ENCODE measurements at places on chromosomes 13 and 19.

DNA sequence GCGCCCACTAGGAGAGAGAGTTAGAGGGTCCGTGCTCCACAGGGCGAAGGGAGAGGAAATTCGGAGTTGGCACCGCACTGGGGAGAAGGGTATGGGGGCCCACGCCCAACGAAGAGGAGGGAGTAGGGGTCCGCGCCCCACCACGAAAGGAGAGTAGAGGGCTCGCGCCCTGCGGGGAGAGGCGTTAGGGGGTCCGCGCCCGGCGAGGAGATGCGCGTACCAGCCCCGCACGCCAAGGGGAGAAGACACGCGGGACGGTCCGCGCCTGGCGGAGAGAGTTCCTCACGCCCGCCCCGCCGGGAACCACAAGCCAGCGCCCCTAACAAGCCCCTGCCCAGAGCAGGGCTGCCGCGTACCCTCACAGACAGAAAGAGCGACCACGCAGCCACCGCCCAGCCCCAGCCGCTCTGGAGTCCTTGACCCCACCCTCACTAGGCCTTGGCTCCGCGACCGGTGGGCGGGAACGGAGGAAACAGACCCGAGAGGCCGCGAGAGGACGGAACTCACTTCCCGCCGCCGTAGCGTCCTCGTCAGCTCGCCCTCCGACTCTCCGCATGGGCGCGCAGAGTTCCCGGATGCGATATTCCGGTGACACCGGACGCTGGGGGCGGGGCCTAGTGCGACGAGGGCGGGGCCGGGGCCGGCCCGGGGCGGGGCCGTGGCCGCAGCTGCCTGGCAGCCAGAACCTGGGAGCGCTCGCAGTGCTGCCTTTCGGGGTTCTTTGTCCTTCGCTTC lies 20.0 kb upstream of the ZSCAN18 start:
- no peak for DNase-seq

DNA sequence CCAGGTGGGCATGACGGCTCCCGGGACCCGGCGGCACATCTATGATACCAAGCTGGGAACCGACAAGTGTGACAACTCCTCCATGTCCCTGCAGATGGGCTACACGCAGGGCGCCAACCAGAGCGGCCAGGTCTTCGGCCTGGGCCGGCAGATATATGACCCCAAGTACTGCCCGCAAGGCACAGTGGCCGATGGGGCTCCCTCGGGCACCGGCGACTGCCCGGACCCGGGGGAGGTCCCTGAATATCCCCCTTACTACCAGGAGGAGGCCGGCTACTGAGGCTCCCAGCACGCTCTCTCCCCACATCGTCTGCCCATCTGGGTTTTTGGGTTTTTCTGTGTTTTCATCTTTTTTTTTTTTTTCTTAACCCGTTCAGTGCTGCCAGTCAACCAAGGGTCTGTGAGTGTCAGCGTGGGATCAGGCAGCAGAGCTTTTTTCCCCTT lies 2.3 kb upstream of the ABCA7 start:
- no peak for DNase-seq

DNA sequence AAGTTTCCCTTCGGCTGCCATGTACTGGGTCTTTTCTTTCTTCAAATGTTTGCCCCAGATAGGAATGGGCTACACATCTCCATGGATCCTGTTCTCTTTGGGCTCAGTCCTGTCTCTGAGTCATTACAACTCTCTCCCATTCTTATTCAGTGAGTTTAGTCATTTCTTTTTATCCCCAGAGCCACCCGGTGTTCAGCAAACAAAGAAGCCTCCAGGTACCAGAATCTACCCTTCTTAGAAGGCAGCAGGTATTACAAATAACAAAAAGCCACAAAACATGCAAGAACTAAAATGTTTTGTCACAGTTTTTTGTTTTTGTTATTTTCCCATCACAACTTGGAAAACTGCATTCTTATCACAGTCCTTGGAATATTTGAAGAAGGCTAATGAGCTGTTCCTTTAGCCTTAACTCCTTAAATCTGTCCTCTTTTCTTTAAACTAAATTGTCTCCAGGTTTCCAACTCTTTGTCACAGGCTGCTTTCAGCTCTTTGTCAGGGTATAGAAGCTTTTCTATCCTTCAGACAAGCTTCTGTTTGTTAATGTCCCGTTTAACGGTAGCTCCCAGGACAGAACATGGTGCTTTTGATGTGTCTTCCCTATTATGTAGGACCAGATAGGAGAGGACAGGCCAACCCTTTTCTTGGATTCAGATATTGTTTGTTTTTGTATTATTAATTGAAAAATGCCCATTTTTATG lies 215.5 kb upstream of the HTR2A start:
- no peak for DNase-seq

- no peak for DNase-seq
These were observed 27.8 kb upstream of the IGSF23 start for GRCh38 chr19:44585371-44586133.
